ENCODE measurements at places on chromosomes 4 and X.

- DNase-seq, result no peak
Observed at GRCh38 chr4:86586626-86587380, 7.3 kb upstream of the PTPN13 start.

GRCh38 chrX:13232484-13232883, 87.4 kb downstream of the ATXN3L start:
- DNase-seq, result no peak

GRCh38 chr4:101871962-101872676, 81.6 kb downstream of the BANK1 start:
- peak; percentile 16 for DNase-seq

DNA sequence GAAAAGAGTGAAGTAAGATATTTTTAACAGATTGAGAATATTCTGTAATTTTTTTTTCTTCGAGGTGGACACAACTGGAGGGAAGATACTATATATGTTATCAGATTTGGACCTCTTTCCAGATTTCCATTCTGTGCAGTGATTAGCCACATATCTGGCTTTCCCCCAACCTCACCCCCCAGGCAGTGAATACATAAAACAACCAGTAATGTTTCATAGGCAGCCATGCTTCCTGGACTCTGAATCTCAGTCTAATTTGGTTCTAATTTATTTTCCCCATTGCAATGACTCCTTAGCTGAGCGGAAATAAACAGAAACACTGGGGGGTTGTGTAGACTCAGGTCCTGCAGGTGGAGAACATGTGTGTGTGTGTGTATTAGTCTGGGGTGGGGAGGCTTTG, 226.5 kb downstream of the FBXW7 start:
- DNase-seq, result no peak

DNA sequence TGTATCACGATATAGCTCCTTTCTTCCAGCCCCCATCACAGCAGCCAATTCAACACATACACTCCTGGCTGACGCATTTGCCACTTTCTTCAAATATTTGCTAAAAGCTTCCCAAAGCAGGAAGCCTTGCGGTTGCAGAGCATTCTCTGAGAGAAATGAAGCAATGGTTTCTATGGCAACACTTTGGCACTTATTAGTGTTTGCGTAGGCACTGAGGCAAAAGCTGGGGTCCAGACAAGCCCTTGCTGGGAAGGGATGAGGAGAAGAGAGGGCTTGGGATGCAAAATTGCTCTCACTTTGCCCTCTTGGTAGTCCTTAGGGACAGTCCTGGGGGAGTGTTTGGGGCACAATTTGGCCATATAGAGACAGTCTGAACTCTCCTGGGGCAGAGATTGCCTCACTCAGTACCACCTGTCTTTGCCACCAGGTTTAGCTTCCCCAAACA, 55.0 kb upstream of the PAK3 start:
- DNase-seq, result no peak

DNA sequence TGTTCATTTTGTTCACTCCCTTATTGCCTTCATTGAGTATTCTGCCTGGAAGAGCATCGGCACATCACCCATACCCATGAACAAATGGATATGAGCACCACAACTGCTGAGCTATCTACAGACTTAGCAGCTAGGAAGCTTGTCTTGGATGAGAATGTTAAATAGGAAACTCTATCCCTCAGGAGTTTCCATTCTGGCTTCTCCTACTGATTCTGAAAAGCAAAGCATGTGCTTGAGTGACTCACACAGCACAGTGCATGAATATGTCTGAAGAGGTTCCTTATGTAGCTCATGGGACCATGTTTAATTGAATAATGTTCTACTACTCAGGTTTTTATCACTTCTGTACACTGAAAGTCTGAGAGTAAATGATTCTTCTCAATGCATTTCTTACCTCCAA, 57.3 kb upstream of the MXRA5 start:
- DNase-seq, result peak; percentile 39

- no peak for DNase-seq
Observed at GRCh38 chr4:116829187-116829586, 256.2 kb downstream of the TRAM1L1 start.

GRCh38 chr4:82524570-82525152, 37.1 kb downstream of the TMEM150C start:
- DNase-seq, result peak; percentile 21

- DNase-seq, result no peak
Observed at GRCh38 chr4:158374318-158374717, 147.4 kb upstream of the RXFP1 start.
